CD4-positive, CD25-positive, alpha-beta regulatory T cell (primary cell): ENCODE measurements at places on chromosomes 1 and 21.

GRCh38 chr1:178452013-178452412 lies 44.8 kb downstream of the CLEC20A start:
- no peaks in the 10 kb centered on the region for H3K36me3 ChIP-seq
- H3K27ac ChIP-seq, result no peak overlapping the region
- no peak for DNase-seq

DNA sequence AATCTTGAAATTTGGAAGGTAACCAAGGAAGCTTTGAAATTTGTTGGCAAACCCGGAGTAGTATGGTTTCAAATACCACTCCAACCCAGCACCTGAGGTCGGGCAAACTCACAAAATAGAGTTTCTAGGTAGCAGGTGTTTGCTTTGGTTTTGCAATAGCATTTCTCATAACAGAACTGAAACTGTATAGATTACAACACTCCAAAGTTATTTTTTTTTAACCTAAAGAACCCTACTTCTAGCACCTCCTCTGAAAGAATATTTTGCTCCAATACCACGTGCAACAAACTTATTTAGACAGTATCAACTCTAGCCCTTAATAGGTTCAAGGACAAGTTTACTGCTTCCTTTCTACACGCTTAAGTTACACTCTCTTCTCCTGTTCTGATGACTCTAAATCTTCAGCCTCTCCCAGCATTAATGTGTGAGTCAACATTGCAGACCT lies 178.5 kb upstream of the FMN2 start:
- H3K27ac ChIP-seq, result no peak overlapping the region
- H3K27me3 ChIP-seq, result no peaks in the 10 kb centered on the region
- H3K4me3 ChIP-seq, result no peak overlapping the region
- DNase-seq, result no peak

DNA sequence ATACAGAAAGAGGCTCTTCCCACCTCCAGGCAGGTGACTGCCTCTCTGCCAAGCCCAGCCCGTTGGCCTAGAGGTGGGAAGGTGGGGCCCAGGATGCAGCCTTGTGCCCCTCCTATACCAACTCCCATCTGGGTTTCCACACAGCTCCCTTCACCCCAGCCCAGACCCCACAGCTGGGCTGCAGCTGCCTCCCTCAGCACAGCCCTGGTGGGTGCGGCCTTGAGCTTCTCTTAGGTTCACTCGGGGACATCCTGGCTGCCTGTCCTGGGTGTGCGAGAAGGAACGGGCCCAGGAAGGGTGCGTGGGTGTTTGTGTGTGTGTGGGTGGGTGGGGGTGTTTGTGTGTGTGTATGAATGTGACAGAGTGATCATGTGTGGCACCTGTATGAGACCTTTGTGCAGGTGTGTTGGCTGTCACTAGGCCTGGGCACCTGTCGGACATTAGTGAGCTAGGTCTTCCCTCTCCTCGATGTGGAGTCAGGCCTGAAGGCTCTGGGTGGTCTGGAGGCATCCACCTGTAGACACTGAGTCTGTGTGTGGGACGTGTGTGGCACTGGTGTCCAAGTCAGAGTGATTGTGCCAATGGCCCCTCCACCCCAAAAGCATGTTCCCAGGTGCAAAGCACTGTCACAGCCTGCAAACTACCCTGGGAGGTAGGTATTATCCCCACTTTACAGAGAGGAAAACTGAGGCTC lies 30.7 kb downstream of the FOXO6 start:
- H3K27me3 ChIP-seq, result peaks cover 2% of the 10 kb centered on the region
- H3K4me3 ChIP-seq, result no peak overlapping the region
- no peaks in the 10 kb centered on the region for H3K36me3 ChIP-seq
- no peaks in the 10 kb centered on the region for H3K4me1 ChIP-seq
- no peak overlapping the region for H3K27ac ChIP-seq
- no peak for DNase-seq

GRCh38 chr1:165068741-165069140 lies 287.8 kb downstream of the LMX1A start:
- no peak overlapping the region for H3K4me3 ChIP-seq
- H3K27me3 ChIP-seq, result no peaks in the 10 kb centered on the region
- no peak overlapping the region for H3K27ac ChIP-seq

GRCh38 chr1:13775459-13775858 lies 75.5 kb downstream of the PRDM2 start:
- no peak overlapping the region for H3K27ac ChIP-seq
- no peak for DNase-seq
- H3K4me1 ChIP-seq, result peaks cover 3% of the 10 kb centered on the region
- peaks cover 81% of the 10 kb centered on the region for H3K36me3 ChIP-seq
- H3K27me3 ChIP-seq, result no peaks in the 10 kb centered on the region
- H3K4me3 ChIP-seq, result no peak overlapping the region

GRCh38 chr21:41809891-41810596 lies 43.2 kb upstream of the RIPK4 start:
- no peak overlapping the region for H3K4me3 ChIP-seq
- no peak overlapping the region for H3K27ac ChIP-seq
- peaks cover 25% of the 10 kb centered on the region for H3K36me3 ChIP-seq
- no peaks in the 10 kb centered on the region for H3K4me1 ChIP-seq

DNA sequence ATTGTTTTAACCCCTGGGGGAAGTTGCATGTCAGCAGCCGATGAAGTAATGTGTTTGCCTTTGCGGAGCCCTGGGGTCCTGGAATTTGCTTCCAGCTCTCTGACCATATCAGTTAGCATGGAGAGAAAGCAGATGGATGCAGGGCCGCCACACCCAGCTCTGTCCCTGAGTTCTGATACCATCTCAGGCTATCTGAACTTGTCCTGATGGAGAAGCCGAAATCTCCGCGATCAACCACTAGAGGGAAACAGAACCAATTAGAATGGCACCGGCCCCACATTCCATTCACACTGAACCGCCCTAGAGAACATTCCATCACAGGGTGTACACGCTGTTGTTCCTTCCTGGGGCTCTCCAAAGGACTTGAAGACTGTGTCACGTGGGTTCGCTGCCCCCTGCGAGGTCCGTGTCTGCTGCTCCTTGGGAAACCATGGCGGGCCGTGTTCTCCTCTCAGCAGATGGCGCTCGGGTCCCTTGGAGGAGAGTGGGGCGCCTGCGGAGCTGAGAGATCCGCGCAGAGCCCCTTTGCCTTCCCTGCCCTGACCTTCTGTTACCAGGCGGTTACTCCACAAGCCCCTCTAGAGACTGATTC lies 75.4 kb downstream of the ABCA4 start:
- no peak overlapping the region for H3K27ac ChIP-seq
- H3K27me3 ChIP-seq, result no peaks in the 10 kb centered on the region
- H3K4me1 ChIP-seq, result no peaks in the 10 kb centered on the region
- H3K4me3 ChIP-seq, result no peak overlapping the region
- no peaks in the 10 kb centered on the region for H3K36me3 ChIP-seq
- peak; percentile 25 for DNase-seq

DNA sequence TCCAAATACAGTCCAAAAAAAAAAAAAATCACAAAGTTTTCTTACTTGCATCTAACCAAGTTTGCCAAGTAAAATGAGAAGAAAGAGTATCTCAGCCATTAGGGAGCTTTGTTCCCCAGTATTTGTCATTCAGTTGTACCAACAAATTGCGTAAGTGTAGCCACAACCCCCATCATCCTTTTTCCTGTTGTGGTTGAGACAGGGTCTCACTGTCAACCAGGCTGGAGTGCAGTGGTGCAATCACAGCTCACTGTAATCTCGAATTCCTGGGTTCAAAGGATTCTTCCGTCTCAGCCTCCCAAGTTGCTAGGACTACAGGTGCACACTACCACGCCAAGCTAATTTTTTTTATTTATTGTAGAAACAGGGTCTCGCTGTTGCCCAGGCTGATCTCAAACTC lies 9.5 kb downstream of the STX6 start:
- no peak overlapping the region for H3K27ac ChIP-seq
- H3K27me3 ChIP-seq, result no peaks in the 10 kb centered on the region
- no peak for DNase-seq
- peaks cover 8% of the 10 kb centered on the region for H3K36me3 ChIP-seq
- H3K4me1 ChIP-seq, result peaks cover 4% of the 10 kb centered on the region

DNA sequence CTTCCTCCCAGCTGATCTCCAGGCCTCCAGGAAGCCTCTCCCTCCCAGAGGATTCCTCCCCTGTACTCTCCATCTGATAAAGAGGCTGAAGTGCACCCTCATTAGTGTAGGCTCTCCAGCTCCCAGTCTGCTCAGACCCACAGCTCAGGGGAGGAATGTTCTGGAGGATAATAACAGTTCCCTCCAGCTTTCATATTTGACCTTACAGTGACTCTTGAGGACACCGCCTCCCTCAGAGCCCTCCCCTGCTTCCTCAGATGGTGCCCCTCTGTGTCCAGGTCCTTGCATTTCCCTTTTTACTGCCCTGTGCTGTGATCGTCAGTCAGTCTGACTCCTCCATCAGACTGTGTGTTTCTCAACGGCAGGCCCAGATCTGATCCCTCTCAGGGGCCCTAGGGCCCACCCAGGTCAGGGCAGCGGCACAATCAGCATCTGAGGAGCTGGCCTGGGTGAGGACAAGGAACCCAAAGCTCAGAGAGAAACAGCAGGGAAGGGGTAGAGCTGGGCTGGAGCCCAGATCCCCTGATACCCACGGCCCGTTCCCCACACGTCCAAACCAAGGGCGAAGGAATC lies 1.1 kb upstream of the SHISAL2A start:
- H3K4me3 ChIP-seq, result peak overlapping the region; percentile 68
- no peaks in the 10 kb centered on the region for H3K27me3 ChIP-seq
- peaks cover 51% of the 10 kb centered on the region for H3K4me1 ChIP-seq
- no peaks in the 10 kb centered on the region for H3K36me3 ChIP-seq
- H3K27ac ChIP-seq, result peak overlapping the region; percentile 92

DNA sequence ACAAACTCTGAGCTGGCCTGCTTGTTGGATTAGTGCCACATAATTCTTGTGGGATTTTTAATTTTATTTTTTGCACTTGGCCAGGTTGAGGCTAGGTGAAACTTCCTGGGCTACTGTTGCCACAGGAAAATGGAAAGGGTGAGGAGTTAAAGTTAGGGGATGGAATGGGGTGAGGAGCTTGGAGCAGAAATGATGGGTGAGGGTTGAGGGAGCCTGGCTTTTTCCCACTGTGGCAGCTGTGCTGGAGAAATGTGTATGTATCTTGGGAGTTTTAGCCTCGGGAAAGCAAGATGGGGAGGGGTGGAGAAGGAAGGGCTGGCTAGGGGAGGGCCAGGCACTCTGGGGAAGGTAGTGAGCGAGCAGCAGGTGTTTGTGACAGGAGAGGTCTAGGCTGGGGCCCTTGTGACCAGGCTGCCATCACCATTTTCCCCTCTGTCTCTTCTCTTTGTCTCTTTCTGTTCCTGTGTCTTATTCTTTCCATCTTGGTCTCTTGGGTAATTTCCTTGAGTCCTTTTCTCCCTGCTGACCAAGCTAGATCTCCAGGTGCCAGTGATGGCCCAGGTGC lies 2.0 kb downstream of the ZNF687 start:
- H3K4me1 ChIP-seq, result peaks cover 28% of the 10 kb centered on the region
- no peaks in the 10 kb centered on the region for H3K27me3 ChIP-seq

DNA sequence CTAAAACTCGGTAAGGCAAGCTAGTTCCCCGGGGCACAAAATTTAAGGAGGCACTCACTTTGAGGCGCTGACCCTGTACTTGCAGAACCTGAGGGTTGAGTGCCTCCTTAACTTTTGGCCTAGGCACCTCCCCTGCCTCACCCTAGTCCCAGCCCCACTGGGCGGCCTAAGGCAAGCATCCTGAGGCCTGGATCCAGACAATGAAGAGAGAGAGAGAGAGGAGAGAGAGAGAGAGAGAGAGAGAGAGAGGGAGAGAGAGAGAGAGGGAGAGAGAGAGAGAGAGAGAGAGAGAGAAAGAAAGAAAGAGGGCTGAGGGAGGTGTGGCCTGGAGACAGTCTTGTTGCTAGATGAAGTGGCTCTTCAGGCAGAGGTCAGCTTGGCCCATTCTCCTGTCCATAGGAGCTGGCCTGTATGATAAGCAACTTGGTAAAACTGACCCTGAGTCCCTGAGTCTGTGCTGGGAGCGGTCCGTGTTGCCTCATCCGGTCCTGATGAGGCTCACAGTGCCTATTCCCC lies 7.4 kb upstream of the LRRN2 start:
- H3K27ac ChIP-seq, result no peak overlapping the region
- no peak overlapping the region for H3K4me3 ChIP-seq
- peaks cover 10% of the 10 kb centered on the region for H3K27me3 ChIP-seq

DNA sequence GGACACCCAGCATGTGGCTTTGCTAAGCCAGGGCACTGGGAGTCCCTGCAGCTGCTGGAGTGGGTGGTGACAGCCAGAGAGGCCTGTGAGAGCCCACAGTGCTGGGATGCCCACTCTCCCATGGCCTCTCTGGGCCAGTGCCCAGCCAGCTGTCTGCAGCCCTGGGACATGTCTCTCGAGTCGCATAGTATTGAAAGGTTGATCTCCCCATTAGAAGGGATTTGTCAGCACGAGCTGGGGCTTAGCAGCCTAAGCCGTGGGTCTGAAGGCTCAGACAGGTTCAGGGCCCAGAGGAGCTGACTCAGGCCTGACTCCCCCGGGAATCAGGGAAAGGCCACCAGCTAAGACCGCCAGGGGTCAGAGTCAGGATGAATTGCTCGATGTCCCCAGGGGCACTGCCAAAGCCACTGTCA lies 53.5 kb downstream of the FOXD2 start:
- H3K36me3 ChIP-seq, result no peaks in the 10 kb centered on the region
- H3K27me3 ChIP-seq, result peaks cover 2% of the 10 kb centered on the region
- no peaks in the 10 kb centered on the region for H3K4me1 ChIP-seq
- no peak for DNase-seq

DNA sequence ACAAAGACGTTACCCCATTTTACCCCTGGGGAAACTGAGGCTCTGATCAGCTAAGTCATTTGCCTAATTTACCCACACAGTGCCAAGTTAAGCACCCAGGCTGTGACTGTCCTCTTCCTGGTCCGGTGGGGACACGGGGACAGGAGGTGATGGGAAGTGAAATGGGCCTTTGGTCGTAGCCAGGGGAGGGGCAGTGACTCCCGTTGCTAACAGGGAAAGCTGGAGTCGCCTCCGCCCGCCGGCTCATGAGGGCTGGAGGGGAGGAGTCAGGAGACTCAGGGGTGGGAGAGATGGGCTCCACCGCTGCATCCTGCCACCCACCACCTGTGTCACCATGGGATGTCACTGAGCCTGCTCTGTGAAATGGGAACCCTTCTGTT lies 139.3 kb downstream of the PGBD5 start:
- H3K27me3 ChIP-seq, result no peaks in the 10 kb centered on the region
- DNase-seq, result no peak
- no peak overlapping the region for H3K27ac ChIP-seq
- H3K4me1 ChIP-seq, result peaks cover 6% of the 10 kb centered on the region
- no peaks in the 10 kb centered on the region for H3K36me3 ChIP-seq

- no peaks in the 10 kb centered on the region for H3K27me3 ChIP-seq
- no peaks in the 10 kb centered on the region for H3K4me1 ChIP-seq
- DNase-seq, result no peak
- no peak overlapping the region for H3K27ac ChIP-seq
Observed at GRCh38 chr1:28458237-28459228, 47.3 kb upstream of the RCC1 start.

DNA sequence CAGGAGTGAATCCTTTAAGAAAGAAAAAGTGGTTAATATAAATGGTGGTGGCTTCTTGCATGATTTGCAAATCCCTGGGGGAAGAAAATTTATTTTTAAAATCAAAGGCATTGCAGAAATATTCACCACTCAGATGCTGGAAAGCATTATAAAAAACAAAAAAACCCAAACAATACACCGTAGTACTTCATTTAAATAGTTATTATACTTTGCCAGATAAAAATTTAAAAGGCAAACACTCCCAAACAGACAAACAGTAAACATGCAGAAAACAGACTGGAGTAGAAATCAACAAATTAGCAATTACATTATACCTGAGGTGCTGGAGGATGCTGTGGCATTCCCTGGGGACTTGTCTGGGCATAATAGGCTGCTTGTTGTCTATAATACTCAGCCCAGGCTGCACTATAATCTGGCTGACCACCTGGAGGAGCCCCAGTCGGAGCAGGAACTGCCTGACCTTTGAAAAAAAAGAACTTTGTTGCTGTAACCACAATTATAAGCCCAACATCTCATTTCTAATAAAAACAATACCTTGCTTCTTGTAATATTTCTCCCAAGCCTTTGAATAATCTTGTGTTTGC lies 29.9 kb downstream of the FUBP1 start:
- peaks cover 3% of the 10 kb centered on the region for H3K4me1 ChIP-seq
- no peak for DNase-seq
- peaks cover 93% of the 10 kb centered on the region for H3K36me3 ChIP-seq
- no peaks in the 10 kb centered on the region for H3K27me3 ChIP-seq
